Effector CD8-positive, alpha-beta T cell (primary cell): ENCODE measurements at places on chromosomes 6 and 20.

DNA sequence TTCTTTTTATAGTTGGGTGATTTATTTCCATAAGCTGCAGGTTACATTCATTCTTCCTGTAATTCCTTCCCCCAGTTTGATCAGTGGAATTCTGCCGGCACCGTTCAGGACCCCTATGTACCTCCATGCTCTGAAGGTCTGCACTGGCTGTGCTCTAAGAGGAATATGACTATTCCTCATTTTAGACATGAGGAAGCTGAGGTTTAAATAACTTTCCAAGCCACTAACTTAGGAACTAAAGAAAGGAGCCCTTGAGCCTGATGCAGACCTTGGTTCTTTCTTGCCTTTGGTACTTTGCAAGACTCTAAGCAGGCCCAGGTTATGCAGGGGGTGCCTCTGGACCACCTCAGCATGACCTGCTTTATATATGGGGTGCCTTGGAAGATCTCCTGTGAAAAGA lies 318.5 kb downstream of the QKI start:
- no peak for DNase-seq

- DNase-seq, result no peak
These were observed 75.8 kb downstream of the CEP162 start for GRCh38 chr6:84151669-84152068.

DNA sequence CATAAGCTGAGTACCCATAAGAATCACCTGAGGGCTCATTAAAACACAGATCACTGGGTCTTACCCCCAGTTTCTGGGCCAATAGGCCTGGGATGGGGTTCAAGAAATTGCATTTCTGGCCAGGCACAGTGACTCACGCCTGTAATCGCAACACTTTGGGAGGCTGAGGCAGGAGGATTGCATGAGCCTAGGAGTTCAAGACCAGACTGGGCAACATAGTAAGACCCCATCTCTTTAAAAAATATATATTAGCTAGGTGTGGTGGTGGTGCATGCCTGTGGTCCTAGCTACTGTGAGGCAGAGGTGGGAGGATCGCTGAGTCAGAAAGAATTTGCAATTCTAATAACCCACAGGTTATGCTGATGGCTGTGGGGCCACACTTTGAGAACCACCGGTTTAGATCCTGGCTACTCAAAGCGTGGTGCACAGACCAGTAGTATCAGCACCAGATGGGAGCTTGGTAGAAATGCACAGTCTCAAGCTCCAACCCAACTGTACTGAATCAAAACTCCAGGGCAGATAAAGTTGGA lies 2.0 kb downstream of the CCM2L start:
- DNase-seq, result no peak

DNA sequence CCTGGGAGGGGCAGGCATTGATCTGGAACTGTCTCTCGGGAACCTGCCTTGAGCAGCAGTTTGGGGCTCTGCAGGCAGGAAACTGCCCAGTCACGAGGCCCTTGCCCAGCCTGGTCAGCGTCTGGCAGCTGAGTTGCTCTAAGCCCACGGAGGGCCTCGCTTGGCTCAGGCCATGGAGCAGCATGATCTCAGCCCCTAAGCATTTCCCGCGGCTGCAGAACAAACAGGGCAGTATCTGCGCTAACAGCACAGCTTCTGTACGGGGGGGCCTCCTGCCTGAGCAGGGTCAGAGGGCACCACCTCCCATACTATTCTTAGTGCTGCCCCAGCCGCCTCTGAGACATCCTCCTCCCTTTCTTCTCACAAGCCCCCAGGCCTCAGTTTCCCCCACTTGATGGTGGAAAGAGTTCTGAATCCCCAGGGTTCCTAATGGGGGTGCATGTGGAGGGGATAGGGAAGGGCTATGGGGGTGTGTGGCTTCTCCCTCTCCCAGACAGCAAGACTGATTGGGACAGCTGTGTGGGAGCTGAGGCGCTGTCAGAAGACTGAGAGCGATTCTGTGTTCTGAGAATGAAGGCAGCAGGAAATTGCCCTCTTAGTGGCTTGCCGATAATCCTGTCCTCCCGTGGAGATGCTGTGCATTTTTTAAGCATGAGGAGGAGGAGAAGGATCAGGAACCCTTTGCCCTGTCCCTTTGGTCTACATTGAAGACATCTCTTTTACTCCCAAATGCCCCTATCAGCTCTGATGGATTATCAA lies 46.4 kb downstream of the MOCS1 start:
- no peak for DNase-seq

GRCh38 chr6:11496152-11497060 lies 41.1 kb upstream of the TMEM170B start:
- peak; percentile 41 for DNase-seq

GRCh38 chr20:10671919-10672623 lies 1.7 kb downstream of the JAG1 start:
- DNase-seq, result no peak

- no peak for DNase-seq
These were observed 76.0 kb downstream of the ANKRD6 start for GRCh38 chr6:89508755-89509563.

DNA sequence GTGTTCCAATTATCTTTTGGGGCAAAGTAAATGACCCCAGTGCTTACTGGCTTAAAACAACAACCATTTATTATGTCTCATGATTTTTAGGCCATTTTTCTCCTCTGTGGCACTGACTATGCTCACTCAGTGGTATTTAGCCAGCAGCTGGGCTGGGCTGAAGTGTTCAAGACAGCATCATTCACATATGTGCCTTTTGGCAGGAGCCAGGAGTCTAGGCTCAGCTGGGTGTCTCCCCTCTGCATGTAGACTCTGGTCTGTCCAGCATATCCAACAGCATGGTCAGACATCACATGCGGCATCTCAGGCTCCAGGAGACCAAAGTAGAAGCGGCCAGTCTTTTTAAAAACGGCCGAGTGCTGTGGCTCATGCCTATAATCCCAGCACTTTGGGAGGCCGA lies 120.3 kb upstream of the TOP1 start:
- no peak for DNase-seq

GRCh38 chr20:8903655-8904605 lies 165.0 kb upstream of the PLCB4 start:
- DNase-seq, result no peak

DNA sequence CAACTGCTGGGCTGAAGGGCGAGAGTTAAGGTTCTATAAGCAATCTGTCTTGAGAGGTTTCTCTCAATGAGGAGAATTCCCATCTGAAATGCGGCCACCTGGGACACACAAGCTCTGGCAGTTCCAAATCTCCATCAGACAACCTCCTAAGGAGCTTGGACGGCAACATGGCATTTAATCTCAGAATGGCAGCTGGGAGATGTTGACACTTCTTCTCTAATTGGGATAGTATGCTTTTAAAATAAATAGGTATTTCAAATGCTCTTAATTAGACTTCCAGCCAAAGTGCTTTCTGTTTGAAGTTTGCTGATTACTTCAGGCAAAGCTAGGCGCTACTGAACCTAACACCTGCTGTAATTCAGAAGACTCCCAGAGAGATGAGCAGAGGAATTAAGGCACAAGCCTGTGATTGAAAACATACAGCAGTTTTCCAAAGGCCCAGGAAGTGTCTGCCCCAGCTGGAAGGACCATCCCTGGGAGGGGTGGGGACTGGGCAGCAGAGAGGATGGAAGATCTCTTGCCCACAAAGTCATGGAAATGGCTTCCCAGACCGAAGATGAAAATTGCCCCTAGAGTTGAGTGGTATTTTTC lies 59.1 kb upstream of the KCNK16 start:
- no peak for DNase-seq

DNA sequence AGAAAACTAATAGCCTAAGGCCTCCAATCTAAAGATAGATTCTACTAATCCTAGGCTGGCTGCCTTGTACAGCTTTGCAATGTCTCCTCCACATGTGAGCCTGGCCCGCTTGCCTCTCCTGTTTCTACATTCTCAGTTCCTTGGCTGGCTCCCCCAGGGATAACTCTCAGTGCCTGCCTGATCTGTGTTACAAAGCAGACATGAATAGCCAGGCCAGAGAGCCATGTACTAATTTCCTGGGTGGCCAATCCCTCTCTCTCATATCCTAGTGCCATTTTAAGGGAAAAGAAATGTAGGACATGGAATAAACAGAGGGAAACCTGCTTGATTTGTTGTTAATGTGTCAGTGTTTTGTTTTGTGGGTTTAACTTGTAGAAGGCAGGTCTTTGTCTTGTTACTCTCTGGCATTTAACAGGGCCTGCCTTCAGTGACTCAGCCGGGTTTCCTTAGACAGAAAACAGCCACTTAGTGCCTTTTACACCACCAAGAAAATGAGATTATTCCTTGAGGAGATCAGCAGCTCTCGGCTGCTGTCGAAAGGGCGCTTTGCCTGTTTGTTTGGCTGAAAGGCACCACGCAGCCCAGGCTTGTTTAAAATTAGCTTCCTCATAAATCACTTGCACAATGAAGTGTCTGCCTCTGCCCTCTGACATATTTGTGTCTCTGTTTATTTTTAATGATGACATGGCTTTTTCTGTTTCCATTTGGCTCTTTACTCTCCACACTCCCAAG lies 702.7 kb downstream of the MAFB start:
- no peak for DNase-seq

- DNase-seq, result no peak
These were observed 148.6 kb upstream of the MLIP start for GRCh38 chr6:53962646-53963045.

DNA sequence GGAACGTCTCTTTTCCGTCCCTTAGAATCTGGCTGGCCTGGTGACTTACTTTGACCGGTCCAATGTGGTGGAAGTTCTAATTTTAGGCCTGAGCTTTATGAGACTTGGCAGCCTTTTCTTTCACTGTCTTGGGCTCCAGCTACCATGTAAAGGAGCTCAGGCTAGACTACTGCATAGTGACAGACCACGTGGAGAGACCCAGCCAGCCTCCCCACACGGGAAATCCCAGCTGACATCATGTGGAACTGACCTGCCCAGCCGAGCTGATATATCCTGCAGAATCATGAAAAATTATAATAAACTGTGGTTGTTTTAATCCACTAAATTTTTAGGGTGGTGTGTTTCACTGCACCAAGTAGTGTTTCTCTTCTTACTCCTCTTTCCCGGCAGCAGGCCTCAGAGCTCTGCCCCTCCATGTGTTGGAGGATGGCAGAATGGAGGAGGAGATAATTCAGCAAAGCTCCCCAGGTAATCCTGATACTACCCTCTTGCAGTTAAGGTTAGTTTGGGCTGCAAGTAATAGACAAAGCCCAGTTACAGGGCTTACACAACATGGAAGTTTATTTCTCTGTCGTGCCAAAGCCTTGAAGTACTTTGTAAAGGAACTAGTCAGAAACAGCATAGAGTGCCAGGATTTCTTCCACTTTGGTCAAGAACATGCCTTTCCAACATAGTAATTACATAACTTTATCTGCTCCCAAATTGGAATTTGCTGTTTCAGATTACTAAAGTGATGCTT lies 87.5 kb downstream of the SH3BGRL2 start:
- DNase-seq, result no peak

GRCh38 chr6:10719296-10719963 lies 3.4 kb upstream of the TMEM14C start:
- DNase-seq, result peak; percentile 39

- DNase-seq, result no peak
These were observed 704 bp downstream of the TOP1 start for GRCh38 chr20:41029150-41029901.

- no peak for DNase-seq
These were observed 61.4 kb downstream of the DNAH8 start for GRCh38 chr6:38776515-38776914.

- no peak for DNase-seq
These were observed 110.9 kb upstream of the SSTR4 start for GRCh38 chr20:22924046-22924737.

GRCh38 chr6:149454346-149454848 lies 30.4 kb downstream of the ZC3H12D start:
- no peak for DNase-seq

DNA sequence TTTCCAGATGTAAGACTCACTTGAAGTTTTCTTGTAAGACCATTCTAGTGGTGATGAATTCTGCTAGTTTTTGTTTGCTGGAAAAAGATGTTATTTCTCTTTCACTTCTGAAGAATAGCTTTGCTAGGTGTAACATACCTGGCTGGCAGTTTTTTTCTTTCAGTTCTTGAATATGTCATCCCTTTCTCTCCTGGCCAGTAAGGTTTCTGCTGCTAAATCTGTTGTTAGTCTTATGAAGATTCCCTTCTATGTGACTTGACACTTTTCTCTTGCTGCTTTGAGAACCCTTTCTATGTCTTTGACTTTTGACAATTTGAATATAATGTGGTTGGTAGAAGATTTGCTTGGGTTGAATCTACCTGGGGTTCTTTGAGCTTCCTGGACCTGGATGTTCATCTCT lies 314.7 kb upstream of the NOX3 start:
- DNase-seq, result no peak
